Caki2 (cell line): ENCODE measurements at places on chromosomes 7 and 10.

DNA sequence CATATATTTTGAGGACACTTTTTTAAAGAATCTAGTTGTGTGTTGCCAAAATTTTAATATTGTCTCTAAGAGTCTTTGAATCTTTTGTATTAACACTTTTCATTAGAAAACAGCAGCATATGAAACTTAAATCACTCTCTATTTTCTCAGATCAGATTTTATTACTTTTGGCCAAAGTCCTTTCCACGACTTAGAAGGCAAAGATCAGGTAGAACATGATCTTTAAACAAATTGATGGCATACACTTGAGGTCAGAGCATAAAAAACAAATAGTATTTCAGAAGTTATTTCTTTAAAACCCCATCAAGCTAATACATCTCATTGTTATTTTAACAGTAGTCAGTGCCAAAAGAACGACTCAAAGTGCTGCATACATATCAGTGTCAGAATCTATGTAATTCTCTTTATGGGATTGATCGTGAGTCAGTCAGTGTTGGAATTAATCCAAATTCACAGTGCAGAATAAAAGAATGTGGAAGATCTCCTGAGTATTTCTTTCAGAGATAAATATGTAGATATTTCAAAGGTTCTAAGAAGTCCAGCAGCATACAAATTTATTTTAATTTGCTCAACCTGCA is 9.6 kb upstream of the AGMO start:
- no peak for DNase-seq

DNA sequence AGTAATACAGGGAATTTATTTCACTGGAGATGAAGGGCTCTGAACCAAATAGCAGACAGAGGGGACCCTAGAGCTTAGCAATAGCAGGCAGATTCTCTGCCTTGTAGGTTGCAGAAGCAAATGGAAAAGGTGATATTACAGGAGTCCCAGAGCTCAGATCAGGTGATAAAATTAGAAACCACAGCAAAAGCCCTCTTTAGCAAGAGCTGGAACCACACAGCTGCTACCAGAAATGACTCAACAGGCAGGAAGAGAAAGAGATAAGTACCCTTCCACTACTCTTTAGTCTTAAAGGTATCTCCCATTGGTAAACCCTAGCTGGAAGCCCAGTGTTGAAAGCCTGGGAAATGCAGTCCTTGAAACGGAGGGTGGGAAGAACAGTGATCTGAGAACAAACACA is 535.6 kb upstream of the GHITM start:
- DNase-seq = no peak

DNA sequence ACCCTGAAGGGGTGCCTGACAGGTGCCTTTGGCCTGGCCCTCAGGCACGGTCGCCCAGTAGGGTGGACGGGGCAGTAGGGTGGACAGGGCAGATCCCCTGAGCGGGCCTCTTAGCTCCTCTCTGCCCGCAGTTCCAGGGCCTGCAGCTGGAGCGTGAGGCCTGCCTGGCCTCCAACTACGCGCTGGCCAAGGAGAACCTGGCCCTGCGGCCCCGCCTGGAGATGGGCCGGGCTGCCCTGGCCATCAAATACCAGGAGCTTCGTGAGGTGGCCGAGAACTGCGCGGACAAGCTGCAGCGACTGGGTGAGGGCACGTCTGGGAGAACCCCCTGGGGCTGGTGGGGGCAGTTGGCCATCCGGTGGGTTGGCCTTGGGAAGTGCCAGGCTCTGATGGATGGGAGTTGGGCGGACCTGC is 1.7 kb downstream of the VPS37D start:
- no peak for DNase-seq

DNA sequence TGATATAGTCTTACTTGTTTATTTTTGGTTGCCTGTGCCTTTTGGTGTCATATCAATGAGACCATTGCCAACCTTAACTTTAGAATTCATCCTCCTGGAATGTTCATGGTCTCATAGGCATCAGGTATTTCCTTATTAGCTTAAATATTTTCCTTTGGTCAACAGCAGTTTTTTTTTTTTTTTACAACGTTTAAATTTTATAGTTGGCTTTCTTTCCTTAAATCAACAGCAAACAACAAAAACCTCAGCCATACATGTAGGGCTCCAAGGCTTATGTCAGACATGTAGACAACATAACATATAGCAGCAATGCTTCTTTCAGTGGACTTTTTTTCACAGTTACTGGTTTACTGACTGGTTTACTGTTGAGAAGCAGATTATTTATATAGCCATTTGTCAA is 22.7 kb downstream of the ENTPD7 start:
- DNase-seq = peak; percentile 74

DNA sequence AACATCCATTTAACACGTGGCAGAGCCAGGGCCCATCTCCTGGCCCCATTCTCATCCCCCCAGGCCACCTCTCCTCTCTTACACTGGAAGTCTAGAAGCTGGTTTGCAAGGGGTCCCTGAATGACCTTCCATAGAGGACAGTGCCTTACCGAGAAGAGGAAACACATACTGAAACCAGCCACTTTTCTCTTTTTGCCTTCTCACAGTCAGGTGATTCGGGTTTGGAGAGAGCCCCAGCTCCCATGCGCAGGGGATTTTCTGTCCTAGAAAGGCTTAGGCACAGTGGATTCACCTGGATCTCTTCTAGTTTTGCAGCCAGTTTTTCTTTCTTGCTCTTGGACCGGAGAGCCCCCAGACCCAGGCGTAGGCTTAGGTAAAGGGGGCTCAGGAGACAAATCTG is 334.1 kb upstream of the C7orf33 start:
- no peak for DNase-seq

DNA sequence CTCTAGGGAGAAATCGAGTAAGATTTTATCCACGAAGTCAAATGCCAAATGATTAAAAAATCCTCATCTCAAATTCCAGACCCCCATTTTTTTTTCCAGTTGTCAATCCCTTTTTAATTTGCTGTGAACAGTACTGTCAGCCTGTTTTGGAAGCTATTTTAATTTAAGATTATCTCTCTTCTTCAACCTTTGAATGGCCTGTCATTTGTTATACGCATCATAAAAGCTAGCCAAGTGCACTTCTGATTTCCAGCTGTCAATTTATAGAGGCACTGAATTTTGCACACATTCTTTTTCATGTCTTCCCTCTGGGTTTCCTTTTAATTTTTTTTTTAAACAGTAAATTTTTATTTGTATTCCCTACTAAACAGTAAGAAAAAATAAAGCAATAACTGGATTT is 336.4 kb upstream of the HGF start:
- DNase-seq = no peak

DNA sequence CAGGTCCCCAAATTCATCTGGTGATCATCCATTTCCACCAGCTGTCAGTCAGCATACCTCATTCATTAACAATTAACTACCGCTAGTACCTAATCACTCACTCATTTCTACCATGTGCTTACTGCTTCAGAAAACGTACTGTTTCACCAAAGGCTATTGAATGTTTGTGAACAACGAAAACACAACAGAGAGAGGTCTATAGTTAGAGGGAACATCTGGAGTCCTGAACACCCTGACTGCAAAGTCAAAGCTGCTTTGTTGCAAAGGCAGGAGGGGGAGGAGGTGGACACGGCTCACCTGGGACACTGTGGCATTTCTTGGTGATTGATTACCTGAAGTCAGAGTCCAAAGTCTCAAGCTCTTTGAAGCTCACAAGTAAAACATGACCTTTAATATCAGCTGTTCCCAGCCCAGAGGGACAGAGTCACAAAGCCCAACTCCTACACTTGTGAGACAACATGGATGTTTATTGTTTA is 342.3 kb upstream of the ADARB2 start:
- DNase-seq = peak; percentile 83

GRCh38 chr7:20895563-20895962 is 108.9 kb upstream of the SP8 start:
- no peak for DNase-seq

DNA sequence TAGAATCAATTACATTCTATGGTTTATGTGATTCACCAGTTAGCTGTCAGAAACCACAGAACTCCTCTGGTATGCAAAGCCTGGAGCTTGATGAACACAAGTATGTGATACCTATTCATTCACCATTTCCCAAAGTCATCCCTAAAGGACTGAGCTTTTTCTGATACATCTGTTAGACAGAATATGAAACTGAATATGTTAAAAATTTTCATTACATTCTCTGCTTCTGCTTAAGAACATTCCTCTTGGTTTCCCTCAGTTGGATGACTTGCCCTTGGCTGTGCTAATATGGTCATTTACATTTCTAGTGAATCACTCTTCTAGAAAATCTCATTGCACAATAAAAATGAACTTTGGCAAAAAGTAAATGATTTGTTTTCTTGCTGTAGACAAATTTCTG is 10.8 kb upstream of the PON1 start:
- peak; percentile 5 for DNase-seq

DNA sequence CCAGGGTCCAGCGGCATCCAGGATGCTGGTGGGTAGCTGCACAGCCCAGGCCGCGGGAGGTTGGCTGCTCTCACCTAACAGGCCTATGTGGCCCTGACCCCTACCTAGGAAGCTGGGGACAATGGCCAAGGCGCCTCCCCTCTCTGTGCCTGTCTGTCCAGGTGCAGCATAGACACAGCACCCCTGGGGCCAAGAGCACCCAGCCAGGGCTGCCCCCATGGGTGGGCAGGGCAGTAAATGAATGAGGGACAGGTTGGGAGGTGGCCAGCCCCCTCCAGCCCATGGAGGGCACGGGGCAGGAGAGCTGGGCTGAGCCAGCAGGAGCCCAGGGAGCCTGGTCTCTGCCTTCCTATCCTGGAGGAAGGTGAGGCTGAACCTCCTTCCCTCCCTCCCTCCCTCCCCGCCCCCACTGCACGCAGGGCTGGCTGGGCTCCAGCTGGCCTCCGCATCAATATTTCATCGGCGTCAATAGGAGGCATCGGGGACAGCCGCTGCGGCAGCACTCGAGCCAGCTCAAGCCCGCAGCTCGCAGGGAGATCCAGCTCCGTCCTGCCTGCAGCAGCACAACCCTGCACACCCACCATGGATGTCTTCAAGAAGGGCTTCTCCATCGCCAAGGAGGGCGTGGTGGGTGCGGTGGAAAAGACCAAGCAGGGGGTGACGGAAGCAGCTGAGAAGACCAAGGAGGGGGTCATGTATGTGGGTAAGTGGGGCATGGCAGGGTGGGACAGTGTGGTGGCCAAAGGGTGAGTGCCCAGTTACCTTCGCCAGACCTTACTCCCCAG is at the start of gene SNCG:
Gene SNCG (plus strand): TSS at position 484 of the 785 bp plus-strand sequence. CDS start 99 bp downstream, at position 583.
- DNase-seq = peak; percentile 54

GRCh38 chr7:82729172-82730030 is 285.8 kb upstream of the CACNA2D1 start:
- DNase-seq = peak; percentile 16

- no peak for DNase-seq
These were observed 160.2 kb downstream of the ETV1 start for GRCh38 chr7:13829231-13829630.

GRCh38 chr7:83053965-83054364 is 108.7 kb downstream of the PCLO start:
- no peak for DNase-seq

DNA sequence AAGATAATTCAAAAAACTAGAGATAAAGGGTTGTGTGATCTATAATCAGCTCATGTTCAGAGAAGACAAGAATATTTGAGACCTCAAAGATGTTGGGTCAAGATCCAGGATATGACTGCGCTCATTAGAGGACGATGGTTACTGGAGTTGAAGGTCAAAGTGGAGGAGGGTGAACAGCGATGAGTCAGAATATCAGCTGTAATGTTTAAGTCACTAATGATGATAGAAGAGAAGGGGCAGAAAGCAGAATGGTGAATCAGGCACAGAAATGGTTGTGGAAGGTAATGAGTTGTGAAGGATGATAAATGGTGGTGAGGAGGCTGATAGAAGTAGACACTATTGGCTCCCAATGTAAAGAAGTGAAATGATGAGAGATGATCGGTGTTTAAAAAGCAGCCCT is 540.3 kb downstream of the INHBA start:
- peak; percentile 14 for DNase-seq

- DNase-seq = no peak
These were observed 204.1 kb downstream of the ZNF365 start for GRCh38 chr10:62578301-62578700.

DNA sequence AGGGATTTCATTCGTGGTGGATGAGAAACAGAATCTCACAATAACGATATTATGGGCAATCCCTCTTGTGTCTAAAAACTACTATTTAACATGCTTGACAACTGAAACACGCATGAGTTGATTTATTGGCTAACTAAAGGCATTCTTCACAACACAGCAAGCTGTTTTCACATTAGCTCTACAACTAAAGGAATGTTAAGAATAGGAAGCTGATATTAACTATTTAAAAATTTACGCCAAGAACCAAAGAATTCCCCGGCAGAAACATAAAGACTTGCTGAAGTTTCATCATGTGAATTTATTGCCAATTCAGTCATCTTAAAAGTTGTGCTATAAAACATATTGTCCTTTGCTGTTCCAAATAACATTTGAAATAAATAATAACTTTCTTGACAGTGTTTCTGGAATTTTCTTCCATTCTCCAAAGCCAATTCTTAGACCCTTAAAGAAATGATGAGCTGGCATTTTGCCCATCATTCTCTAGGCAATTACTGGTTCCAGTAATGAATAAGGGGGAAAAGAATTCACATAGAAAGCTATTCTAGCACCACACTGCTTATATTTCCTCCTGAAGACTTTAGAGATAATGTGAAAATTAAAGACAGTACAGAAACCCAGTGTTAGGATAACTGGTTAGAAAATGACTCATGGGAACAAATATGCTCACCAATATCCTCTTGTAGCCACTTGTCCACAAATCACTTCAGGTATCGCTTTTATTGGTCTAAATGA is 233.1 kb downstream of the PARD3 start:
- DNase-seq = no peak

GRCh38 chr7:69276011-69276729 is 322.1 kb upstream of the AUTS2 start:
- no peak for DNase-seq

DNA sequence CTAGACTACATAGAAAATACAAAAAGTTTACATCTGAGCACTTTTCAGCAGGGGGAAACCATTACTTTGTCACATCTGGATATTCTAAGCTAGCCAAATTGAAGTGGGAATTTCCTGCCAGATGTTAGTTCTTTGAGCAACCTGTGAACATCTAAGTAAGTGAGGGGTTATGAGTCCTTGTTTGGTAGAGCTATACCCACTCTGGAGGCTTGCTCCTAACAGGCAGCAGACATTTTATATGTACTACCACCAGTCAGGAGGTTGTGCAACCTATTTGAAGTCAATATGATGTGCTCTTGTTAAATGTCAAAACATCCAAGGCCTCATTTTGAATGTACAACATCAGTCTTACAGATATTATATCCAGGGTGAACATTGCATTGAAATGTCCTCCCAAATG is 143.3 kb upstream of the KAT6B start:
- DNase-seq = no peak

GRCh38 chr10:72736828-72737220 is 44.9 kb downstream of the MCU start:
- no peak for DNase-seq

GRCh38 chr7:22425361-22425760 is 68.4 kb upstream of the RAPGEF5 start:
- no peak for DNase-seq

GRCh38 chr7:151851782-151852181 is 25.1 kb downstream of the PRKAG2 start:
- DNase-seq = no peak

DNA sequence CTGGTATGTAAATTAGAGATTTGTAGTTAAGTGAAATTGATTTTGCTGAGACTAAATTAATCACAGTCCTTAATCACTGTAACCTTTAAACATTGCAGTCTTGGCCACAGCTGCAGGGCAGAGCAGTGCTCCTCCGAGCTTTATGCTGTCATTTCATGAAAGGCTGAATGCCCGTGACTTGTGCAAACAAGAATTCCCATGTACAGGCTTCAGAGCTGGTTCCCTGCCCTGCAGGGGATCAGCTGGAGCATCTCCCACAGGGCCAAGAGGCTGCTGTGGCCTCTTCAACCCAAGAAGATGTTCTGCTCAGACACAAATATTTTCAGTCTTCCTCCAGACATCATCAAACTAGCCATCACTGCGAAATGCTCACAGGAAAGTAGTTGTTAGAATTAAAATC is 419.1 kb downstream of the AUTS2 start:
- DNase-seq = no peak
